ENCODE measurements at places on chromosomes 2 and 18.

- no peak for DNase-seq
Measured at GRCh38 chr2:112312821-112313220, 37.4 kb downstream of the ZC3H6 start.

GRCh38 chr2:128390256-128390990 is 71.8 kb upstream of the HS6ST1 start:
- DNase-seq: no peak

DNA sequence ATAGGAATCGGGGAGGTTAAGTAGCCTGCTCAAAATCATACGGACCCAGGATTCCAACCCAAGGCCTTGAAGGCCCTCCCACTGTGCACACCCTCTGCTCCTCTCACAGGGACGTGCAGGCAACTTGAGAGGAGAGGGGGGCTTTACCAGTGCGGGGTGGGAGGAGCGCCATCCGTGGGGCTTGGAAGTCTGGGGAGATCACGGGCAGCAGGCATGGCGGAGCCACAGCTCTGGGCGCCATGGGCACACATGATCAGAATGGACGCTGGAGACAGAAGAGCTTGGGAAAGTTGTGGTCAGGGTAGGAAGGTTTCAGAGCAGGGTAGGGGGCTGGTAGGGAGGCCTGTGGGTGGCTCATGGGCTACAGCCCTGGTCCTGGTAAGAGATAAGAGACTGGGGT is 70.7 kb downstream of the TFCP2L1 start:
- DNase-seq: no peak

GRCh38 chr18:76443519-76444445 is 51.3 kb downstream of the ZNF516 start:
- no peak for DNase-seq

GRCh38 chr18:79252904-79253633 is 142.7 kb upstream of the NFATC1 start:
- no peak for DNase-seq

DNA sequence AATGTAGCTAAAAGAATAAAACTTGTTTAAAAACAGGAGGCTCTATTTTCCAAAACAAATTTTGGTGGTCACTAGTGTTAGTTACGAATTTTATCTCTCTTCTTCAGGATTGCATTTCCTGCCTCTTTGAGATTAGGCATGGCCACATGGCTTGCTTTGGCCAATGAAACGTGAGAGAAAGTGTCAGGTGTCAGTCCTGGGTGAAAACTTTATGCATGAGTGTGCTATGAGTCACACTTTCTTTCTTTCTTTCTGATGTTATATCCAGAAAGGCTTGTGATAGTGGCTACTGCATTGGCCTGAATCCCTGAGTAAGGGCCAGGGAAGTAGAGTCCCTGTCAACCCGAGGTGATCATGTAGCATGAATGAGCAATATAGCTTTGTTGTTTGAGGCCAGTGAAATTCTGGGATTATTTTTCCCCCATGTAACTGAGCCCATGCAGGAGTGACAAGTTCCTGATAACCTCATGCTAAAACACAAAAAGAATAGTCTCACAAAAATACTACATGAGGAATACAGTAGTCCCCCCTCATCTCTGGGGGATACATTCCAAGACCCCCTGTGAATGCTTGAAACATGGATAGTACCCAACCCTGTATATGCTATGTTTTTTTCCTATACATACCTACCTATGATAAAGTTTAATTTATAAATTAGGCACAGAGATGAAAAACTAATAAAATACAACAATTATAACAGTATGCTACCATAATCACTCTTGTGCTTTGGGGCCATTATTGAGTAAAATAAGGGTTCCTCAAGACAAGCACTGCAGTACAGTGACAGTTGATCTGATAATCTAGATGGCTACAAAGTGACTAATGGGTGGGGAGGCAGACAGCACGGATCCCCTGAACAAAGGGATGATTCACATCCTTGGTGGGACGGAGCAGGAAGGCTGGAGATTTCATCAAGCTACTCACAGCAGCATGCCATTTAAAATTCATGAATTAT is 109.5 kb downstream of the CDC42EP3 start:
- no peak for DNase-seq

GRCh38 chr2:41763141-41763540 is 284.7 kb upstream of the PKDCC start:
- no peak for DNase-seq

DNA sequence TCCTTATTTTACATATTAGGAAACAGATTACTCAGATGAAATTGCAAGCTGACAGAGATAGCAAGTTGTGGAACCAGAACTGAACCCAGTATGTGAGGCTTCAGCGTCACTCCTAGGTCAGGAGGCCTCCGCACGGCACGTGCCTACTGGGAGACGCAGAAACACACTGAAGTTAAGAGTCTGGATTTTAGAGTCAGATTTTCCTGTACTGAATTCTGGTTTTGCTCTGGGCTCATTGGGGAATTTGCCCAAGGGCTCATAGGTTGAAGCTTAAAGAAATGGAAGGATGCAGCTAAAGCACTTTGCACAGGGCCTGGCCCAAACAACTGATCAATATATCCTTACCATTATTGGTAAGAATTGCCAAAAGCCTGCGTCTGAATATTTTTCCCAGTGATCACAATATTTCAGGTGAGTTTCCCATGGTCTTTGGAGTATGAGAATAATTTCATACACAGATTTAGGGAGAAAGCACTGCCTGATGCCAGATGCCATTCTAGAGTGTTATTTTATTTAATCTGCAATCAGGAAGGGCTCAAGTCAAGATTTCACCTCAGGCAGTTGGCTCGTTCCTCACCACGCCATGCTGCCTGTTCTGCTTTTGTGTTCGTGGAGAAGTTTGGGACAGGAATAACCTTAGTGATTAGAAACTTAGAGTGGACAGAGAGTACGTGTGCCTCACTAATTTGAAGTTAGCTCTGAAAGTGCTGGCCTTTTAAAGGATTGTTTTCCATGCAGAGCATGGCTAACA is 331.9 kb downstream of the MYCN start:
- DNase-seq: no peak

DNA sequence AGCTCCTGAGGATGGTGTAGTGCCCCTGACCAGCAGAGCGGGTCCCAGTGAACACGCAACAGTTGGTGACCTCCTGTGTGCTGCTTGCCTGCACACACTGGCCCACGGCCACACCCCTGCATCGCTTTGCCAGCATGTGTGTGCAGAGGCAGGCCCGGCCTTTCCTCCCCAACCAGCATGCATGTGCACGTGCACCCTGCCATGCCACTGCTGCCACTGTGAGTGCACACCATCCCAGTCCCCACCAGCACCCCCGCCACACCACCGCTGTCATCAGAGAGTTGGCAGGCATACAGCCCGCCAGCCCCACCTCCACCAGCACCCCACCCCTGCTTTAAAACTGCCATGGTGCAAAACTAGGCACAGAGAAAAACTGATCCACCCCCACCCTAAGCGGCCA is 197.4 kb upstream of the SRD5A2 start:
- DNase-seq: no peak

DNA sequence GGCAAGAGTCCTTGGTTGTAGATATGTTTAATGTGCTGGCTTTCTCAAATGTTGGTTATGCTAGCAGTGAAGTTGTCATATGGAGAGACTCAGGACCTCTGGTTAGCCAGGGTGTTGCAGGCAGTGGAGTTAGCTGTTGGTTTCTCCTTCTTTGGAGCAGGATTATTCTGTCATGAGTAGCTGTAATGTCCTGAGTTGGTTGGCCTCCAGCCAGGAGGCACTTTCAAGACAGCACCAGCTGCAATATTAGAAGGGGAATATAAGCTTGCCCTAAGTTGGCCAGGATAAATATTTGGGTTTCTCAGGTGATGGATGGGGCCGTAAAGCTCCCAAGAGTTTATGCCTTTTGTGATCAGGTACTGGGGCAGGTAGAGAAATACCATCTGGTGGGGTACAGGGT is 65.5 kb downstream of the MSTN start:
- no peak for DNase-seq

GRCh38 chr2:73141896-73142295 is 29.1 kb upstream of the RAB11FIP5 start:
- DNase-seq: no peak

Measured in NCI-H1092 (cell line).